ENCODE measurements at places on chromosomes 7 and 10.

GRCh38 chr10:49613165-49613881 lies 514 bp upstream of the CHAT start:
- DNase-seq: no peak

GRCh38 chr10:48536156-48536500 lies 68.7 kb downstream of the ARHGAP22 start:
- no peak for DNase-seq

GRCh38 chr7:136807598-136807997 lies 60.9 kb upstream of the CHRM2 start:
- no peak for DNase-seq

DNA sequence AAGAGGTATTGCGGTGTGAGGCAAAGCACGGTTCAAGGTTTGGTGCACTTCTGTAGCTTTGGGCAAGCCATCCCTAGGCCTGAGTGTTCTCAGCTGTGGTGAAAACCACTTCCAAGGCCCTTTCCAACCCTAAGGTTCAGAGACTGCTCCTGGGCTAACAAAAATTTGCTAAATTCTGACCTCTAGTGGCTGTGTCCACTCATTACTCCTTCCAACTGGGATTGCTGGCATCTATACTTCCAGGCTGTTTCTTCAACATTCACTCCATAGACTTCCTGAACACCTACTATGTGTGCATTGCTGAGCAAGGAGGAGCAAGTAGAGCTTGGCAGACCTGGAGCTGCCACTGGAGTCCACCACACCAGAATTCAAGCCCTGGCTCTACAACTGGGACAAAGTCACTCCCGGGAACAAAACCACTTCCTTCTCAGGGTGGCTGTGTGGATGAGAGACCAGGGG lies 29.3 kb upstream of the SH3PXD2A start:
- peak; percentile 34 for DNase-seq

DNA sequence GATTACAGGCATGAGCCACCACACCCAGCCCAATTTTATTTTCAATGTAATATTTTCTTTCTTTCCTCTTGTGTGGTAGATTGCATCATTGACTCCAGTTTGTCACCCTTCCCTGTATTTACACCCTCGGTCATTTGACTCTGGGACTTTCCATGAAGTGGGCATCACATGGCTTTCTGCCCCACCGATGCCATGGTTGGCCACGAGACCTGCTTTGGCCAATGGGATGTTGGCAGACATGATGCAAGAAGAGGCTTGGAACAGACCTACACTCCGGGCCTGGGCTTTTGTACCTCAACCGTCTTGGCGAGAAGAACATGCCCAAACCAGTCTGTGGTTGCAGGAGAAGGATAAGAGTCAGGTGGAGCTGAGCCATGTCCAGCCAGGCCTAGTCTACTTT lies 38.8 kb upstream of the CACUL1 start:
- no peak for DNase-seq

DNA sequence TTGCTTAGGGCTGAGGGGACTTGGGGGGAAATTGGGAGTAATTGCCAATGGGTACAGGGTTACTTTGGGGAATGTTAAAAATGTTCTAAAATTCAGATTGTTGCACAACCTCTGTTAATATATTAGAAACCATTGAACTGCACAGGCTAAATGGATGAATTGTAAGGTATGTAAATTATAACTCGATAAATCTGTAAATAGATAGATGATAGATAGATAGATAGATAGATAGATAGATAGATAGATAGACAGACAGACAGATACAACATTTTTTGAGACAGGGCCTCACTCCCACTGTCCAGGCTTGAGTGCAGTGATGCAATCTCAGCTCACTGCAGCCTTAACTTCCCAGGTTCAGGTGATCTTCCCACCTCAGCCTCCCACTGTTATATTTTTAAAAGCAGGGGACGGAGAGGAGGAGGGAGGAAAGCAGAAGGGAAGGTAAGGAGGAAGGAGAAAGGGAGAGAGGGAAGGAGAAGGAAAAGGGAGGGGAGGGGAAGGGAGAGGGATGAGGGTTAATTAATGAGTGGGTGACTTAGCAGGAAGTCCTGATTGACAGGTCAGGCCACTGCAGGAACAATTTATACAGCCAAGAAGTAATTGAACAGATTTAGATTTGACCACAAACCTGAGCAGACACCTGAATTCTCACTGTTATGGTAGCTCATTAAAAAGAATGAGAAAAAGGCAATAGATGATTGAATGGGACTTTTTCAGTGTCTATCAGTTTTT lies 38.7 kb downstream of the AOC1 start:
- no peak for DNase-seq

DNA sequence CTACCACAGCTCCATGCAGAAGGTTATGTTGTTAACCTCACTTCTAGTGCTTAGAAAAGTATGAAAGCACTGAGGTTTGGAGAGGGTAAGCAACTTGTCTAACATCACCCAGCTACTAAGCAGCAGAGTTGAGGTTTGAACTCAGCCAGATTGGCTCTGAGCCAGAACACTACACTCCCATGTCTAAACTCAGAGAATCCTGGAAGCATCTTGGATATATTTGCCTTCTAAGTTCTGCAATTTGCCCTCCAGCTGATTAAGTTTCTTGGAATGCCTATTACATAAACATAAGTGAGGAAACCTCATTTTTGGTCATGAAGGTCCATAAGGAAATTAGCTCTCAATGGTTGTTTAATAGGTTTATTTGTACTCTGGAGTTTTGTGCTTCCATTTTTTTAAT lies 78.1 kb upstream of the PHYHIPL start:
- no peak for DNase-seq

DNA sequence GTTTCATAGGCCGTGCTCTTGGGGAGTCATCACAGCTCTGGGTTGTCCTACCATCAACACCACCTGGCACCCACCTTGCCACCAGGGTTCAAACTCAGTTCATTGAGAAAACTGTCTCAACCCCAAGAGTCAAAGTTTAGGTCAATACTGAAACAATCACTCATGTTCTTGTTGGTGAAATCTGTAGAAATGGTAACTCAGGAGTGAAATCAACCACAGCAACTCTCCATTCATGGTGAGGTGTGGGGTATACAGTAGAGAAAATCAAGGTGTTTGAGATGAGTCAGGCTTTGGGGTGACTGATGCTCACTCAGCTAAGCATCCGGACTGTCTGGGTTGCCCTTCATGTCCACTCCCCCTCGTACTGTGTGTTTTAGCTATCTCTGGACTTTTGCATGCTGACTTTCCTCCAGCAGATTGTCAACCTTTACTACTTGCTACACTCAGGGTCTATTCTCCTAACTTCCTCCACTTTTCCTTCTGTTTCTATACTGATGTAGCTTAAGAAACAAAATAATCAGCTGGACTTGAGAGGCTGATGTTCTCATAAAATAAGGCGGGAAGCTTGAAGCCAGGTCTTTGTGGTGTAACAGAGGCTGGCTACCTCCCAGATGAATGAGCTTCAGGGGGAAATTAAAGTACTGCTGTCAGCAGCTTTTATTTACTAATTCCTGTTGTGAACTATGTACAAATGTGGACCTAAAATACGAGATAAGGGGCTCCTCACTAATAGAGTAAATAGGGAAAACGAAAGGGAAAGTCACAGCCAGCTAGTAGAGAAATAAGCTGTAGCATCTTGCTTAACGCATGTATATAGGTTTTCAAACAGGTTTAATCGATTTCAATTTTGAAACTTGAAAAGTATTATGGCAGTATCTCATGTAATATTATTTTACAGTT lies 173.6 kb upstream of the AKR1E2 start:
- DNase-seq: no peak

GRCh38 chr10:44752451-44753441 lies 158.4 kb upstream of the TMEM72 start:
- DNase-seq: no peak

- DNase-seq: no peak
These were observed 9.8 kb upstream of the PLAC9 start for GRCh38 chr10:80122746-80123145.

DNA sequence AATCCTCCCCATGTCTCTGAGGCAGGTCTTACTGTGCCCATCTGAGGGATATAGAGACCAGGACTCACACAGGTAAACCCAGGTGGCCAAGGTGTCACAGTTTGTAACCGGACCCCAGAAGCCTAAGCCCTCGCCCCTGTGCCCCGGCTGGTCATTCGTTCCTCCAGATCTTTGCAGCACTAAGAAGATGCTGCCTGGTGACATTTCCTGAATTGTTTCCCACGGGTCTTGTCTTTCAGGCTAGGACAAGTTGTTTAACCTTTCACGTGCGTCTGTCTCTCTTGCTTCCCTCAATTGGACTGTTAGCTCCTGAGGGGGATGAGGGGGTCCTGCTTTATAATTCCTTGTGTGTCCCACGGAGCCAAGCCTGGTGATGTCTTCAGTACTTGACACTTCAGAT lies 158.0 kb downstream of the KCNMA1 start:
- DNase-seq: no peak

DNA sequence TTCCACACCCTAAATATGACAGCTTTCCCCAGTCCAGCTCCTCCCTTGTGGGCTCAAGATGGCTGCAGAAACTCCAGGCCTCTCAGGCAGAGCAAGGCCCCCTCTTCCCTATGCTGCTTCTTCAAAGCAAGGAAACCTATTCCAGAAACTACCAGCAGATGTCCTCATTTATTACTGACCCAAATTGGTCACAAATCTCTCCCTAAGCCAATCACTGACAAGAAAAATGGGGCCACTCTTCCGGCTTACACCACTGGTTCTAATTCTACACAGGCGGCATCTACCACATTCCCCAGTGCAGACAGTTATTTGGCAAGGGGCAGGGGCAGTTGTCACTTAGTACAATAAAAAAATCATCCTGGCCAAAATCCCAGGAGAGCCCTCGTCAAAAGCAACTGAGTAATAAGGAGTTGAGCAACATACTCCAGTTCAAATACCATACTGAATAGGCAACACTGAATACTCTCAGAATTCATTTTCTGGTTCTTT lies 150.4 kb downstream of the SFMBT2 start:
- DNase-seq: no peak

DNA sequence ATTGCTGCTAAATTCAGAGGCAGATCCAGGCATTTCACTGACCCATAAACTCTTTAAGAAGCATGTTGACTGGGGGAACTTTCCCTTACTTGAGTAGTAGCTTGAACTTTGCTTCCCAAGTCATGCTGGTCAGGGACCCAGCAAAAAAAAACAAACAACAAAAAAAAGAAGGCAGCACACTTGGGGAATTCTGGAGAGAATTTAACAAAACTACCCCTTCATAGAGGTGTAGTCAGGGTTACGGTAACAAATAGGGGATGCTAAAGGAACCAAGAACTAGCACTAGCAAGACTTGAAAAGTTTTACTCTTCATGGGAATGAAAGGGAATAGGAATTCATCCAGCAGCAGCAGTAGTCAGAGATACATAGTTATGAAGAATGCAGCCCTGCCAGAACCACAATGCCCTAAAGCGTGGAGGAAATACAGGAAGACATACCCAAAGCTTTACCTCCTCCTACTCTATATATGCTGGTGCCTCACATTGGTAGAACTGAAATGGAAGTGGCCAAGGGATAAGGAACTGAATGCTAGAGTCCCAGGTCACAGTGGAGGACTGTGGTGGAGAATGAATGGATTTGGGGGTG lies 67.3 kb downstream of the PHYHIPL start:
- DNase-seq: no peak

DNA sequence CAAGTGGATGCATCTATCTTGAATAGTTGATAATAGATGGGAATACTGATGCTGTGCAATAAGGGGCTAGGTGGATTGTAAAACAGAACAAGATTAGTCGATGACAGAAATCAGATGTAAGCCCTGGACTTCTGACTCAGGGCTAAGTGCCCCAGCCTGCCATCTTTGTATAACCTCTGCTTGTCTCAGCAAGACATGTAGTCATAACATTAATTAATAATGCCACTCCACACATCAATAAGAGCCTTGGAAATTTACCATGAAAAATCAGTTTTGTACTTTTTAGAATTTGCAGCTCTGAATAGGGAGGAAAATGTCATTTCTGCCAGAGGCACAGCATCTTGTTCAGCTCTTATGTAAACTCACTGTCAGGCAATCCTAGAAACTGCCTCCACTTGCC lies 529.1 kb downstream of the PHTF2 start:
- no peak for DNase-seq

DNA sequence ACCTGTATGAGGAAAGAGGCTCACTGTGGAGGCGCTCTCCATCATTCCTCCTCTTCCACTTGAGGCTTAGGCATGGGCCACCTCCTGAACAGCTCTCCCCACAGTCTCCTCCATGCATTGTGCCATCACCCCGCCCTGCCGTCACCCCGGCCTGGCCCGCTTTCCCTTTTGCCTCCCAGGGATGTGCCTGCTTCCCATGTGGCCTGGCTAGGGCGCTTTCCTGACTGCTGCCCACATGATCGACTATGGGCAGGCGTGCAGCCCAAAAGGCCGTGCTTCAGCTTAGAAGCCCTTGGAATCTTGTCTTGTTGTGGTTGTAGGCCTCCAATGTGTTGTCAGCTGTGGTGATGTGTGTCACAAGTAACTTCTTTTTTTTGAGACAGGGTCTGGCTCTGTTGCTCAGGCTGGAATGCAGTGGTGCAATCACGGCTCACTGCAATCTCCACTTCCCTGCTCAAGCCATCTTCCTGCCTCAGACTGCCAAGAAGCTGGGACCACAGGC lies 1.8 kb upstream of the ACTR3C start:
- DNase-seq: no peak

GRCh38 chr10:3438606-3439005 lies 266.0 kb upstream of the PITRM1 start:
- no peak for DNase-seq

DNA sequence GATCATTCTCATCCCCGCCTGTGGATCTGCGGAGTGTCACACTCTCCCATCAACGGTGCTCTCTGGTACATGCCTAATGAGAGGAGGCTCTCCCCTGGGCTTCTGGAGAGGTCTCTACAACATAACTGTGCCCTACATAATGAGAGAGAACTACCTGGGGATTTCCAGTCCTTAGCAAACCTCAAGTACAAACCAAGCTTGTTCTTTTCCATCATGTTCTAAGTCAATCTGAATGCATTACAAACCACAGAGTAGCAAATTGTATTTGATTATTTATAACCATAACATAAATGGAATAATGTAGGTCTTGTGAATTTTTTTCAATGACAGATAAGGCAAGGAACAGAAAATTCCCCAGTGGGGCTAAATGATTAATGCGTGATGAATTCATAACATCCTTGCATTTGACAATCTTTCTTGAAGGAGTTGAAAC lies 412.4 kb upstream of the NRP1 start:
- no peak for DNase-seq

DNA sequence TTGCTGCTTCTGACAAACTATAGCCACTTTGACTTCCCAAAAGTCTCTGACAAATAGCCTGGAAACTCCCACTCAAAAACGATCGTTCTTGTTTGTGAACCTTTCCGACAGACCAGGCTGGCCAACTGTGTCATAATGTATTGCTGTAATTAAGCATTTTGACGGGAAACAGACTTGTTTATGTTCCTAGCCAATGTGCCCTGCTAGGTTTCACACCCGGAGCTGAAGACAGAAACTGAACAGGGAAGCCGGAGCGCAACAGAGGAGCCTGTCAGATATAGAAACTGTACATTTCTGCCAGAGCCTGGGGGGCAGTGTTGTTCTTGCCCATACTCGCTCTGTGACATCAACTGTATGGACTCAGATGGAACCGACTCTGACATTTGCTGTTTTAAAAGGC lies 55.3 kb upstream of the C7orf33 start:
- no peak for DNase-seq

- no peak for DNase-seq
These were observed 33.2 kb downstream of the LAMB4 start for GRCh38 chr7:108096996-108097395.

GRCh38 chr10:133061296-133062038 lies 26.3 kb upstream of the ADGRA1 start:
- no peak for DNase-seq

- no peak for DNase-seq
These were observed 123.0 kb downstream of the GRK5 start for GRCh38 chr10:119330342-119330741.

Data from progenitor cell of endocrine pancreas (in vitro differentiated cells).